ENCODE measurements at places on chromosomes 6 and 20. TPM values are rescaled to one million over a fixed set of nuclear protein-coding genes. Genes with fewer than 3 reads are reported as not detected.

THBD gene
- 7.7 TPM for total RNA-seq

BPIFB4 gene
- not detected for total RNA-seq

C2 gene
- 2.3 TPM for total RNA-seq

TSBP1 gene
- total RNA-seq: not detected

RBM24 gene
- total RNA-seq: not detected

WFDC5 gene
- total RNA-seq: not detected

CTAGE9 gene
- total RNA-seq: not detected

RIPOR3 gene
- total RNA-seq: not detected

TMEM181 gene
- 14.9 TPM for total RNA-seq

SRXN1 gene
- 1.0 TPM for total RNA-seq

VGLL2 gene
- not detected for total RNA-seq

SOD2 gene
- total RNA-seq: 105 TPM

Data from naive thymus-derived CD4-positive, alpha-beta T cell (primary cell).